ENCODE measurements at places on chromosomes 5 and 9.
A peak's percentile ranks its signal among the peaks of the same experiment; 100 is the strongest.

DNA sequence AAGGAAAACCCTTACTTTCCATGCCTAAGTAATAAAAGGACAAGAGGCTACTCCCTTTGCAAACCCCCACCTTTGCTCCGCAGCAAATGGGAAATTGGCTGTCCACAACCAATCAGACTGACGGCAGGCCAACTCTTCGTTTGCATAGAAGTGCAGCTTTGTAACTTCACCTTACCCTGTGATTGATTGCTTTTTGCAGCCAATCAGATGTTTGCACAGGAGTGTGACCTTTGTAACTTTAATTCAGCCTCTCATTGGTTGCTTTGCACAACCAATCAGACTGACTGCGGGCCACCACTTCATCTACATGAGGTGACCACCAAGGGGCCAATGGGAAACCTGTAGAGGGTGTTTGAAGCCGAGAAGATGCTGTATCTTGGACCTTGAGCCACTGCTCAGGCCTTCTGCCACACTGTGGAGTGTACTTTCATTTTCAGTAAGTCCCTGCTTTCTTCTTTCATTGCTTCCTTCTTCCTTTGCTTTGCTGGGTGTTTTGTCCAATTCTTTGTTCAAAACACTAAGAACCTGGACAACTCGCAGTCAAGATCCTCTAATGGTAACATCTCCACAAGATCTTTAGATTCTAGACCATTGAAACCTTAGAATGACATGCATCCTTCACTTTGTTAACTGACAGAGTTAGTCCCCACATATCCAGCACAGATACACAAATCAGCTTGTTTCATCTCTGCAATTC lies 51.3 kb upstream of the FREM1 start:
- no peak for DNase-seq

GRCh38 chr5:75993643-75994520 lies 89.3 kb upstream of the SV2C start:
- DNase-seq, result no peak

- peak; percentile 17 for DNase-seq
Measured at GRCh38 chr5:74595143-74595925, 45.2 kb downstream of the ENC1 start.

DNA sequence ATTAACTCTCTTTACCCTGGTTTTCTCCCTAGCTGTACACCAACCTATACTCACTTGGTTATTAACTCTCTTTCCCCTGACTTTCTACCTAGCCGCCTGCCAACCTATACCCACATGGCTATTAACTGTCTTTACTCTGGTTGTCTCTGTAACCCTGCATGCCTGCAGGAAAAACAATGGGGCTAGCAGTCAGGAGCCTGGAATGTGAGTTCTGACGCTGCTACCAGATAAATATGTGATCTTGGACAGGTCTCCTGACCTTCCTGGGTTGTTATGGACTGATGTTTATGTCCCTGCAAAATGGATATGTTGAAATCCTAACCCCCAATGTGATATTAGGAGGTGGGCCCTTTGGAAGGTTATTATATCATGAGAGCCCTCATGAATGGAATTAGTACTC lies 119.2 kb downstream of the SMARCA2 start:
- DNase-seq, result no peak

- DNase-seq, result no peak
Measured at GRCh38 chr5:179055841-179056240, 4.3 kb upstream of the ZNF354C start.

DNA sequence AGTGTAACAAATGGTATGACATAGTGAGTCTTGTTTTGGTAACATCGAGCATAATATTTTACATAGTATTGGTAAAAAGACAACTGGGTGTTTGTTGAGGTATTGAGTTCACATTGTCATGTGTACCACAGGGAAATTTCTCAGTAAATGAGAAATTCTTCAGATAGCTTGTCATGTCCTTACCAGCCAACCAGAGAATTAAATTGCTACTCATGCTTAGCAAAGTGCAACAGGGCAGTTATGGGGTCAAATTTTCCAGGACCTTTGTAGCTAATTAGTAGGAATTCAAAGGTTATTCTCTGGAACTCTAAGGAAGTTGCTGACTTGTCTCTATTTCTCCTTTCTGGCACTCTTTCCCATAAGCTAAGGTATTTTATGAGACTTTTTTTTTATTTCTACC lies 595.7 kb downstream of the EFNA5 start:
- no peak for DNase-seq

GRCh38 chr9:98804083-98804482 lies 3.4 kb upstream of the GALNT12 start:
- no peak for DNase-seq

DNA sequence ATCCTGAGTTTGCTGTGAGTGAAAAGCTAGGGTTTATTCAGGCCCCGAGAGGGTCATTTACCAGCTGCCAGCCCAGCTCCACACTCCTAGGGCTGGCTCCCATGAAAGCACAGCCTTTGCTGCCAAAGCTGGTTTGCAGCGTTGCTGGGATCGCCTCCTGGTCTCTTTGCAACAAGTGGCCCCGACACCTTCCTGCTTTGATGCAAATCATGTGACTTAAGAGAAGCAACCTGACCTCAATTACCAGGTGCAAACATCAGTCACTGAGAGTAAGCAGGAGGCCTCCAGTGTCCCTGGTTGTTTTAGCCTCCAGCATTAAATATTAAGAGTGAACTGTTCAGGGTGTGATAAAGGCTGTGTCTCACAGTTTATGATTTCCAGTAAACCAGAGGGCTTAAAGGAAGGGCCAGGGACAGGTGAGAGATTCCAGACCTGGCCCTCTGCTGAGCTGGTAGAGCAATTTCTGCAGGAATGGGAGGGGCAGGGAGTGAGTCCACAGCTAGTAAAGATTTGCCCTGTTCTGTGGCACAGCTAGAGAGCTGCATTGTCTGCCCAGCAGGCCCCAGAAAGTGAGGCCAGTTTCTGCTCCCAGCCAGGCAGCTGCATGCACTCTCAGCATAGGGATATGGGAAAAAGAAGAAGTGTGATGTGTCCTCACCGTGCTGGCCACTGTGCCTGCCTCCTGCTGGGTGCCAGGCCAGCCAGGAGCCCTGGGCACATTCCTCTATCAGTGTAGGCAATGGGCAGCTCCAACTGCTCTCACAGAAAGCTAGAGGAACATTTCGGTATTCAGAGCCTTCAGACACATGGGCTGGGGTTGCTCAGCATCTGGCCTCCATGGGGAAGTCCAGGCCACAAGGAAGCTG lies 58.0 kb downstream of the SLC22A5 start:
- DNase-seq, result no peak

DNA sequence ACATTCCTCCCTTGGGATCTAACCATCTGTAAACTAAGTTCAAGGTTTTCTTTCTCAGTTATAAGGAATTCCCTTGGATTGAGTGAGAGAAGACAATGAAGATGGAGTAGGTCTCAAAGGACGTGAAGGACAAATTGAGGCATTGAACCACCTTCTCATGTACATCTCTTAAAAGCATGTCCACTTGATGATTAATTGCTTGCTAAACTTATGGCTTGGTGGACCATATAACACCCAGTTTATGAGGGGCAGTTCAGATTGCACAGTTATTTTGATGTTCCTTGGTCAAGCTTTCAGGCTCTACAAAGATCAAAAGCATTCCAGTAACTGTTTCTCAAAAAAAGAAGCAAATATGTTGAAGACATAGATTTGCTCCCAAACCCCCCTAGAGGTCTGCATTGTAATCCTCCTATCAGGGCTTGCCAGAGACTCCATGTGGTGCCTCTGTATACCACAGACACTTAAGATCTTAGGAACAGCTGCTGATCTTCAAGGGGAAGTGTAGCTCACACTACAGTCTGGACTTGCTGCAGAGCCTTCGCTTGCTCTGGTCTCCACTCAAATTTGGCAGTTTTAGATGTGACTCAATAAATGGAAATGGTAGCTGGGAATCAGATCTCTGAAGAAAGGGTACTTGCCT lies 56.9 kb upstream of the ALDH1A1 start:
- no peak for DNase-seq

GRCh38 chr5:151144275-151144674 lies 13.3 kb downstream of the ANXA6 start:
- no peak for DNase-seq

- no peak for DNase-seq
Measured at GRCh38 chr9:119792242-119792641, 423.0 kb upstream of the BRINP1 start.

GRCh38 chr5:132263548-132264261 lies 6.2 kb downstream of the PDLIM4 start:
- peak; percentile 84 for DNase-seq

DNA sequence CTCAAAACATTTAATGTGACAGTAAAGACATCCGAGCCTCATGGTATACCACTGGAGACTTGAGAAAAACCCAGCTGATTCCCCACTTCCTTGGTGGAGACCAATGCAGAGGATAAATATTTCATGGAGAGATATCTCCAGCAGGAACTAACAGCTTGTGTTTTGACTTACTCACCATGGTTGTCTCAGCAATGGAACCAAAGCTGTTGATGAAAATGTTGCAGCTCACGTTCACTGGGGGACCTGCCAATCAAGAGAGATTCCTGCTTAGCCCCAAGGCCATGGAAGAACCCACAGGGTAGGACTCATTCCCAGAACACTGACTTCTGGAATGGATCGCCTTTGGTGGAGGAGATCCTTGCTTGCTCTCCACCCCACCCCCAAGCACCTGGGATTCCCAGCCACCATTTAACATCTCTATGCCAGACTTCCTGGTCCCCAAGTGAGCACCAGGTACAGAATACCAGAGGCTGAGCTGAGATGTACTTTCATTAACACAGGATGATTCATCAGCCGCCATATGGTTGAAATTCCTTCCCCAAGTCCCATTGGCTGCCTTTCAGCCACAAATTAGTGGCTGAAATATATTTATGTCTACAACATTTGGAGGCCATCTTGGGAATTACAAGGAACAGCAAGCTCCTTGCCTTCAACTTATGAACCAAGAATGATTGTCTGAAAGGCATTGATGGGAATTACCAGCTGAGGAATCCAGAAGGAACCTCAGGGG lies 37.9 kb downstream of the GLRA1 start:
- DNase-seq, result no peak

DNA sequence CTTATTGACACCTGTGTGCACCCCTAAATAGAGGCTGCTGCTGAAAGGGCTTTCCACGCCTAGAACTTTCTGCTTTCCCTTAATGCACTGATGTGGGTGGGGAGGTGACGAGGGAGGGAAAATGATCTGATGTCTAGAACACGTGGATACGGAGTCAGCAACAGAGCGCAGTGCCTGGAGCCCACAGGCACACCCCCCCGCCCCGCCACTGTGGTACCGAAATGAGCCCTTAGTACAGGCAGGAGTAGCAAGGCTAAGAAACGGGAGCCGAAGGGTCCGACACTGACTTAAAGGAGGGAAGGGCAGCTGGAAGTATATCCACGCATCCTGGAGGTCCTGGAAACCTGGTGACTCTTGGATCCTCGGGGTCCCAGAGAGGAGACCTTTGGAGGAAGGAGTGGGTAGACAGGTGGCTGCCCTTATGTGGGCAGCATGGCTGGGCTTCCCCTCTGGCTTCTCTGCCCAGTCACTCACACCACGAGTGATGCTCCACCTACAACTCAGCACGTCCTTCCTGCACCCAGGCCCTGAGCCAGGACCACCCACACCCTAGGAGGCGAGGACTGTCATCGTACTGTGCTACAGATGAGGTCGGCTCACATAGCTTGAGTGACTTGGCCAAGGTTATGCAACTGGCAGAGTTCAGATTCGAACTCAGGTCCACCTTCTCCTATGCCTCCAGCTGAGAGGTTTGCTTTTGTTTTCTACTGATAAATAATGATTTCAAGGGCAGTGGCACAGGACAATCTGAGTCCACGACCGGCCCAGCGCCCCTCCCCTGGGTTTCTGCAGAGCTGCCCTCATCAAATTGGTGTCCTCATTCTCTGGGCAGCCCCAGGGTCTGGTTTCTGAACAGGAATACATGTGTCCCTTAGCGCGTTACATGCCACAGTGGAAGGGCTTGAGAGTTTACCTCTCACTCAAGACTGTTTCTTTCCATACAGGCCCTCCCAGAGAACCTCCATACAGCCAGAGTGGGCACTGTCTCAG lies 4.7 kb upstream of the VAV2 start:
- DNase-seq, result no peak

- no peak for DNase-seq
Measured at GRCh38 chr5:23269981-23270380, 237.4 kb upstream of the PRDM9 start.

GRCh38 chr5:26807231-26808199 lies 230.9 kb downstream of the CDH9 start:
- no peak for DNase-seq

GRCh38 chr5:111454198-111454622 lies 58.1 kb downstream of the STARD4 start:
- no peak for DNase-seq

DNA sequence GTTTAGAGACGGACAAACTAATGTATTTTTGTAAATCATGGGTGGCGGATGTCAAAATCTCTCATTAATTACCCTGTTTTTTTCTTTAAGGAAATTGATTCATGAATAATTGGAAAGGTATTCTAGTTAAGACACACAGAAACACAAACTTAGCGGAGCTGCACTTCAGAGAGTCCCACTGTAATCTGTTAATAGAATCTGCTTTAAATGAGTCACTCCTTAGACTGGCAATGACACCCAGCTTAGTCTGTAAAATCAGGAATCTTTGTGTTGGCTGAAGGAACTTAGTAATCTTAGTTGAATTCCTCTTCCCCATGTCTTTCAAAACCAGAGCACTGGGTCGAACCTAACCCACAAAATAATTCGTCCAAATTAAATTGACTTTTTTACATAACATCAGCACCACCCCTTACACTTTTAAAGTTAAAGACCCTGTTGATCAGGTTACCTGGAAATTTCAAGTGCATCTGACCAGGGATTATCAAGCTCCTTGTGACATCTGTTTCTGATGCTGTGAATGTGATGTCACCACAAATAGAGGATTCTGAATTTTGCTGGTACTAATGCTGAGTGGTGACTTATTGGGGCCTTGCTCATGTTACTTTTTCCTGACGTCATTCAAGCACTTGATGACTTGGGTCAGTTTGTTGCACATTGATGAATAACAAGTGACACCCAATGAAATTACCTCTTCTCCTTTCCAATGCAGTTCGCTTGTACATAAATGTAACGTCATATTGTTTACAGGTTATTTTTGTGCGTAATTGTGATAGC lies 313.6 kb downstream of the KCTD16 start:
- peak; percentile 17 for DNase-seq

DNA sequence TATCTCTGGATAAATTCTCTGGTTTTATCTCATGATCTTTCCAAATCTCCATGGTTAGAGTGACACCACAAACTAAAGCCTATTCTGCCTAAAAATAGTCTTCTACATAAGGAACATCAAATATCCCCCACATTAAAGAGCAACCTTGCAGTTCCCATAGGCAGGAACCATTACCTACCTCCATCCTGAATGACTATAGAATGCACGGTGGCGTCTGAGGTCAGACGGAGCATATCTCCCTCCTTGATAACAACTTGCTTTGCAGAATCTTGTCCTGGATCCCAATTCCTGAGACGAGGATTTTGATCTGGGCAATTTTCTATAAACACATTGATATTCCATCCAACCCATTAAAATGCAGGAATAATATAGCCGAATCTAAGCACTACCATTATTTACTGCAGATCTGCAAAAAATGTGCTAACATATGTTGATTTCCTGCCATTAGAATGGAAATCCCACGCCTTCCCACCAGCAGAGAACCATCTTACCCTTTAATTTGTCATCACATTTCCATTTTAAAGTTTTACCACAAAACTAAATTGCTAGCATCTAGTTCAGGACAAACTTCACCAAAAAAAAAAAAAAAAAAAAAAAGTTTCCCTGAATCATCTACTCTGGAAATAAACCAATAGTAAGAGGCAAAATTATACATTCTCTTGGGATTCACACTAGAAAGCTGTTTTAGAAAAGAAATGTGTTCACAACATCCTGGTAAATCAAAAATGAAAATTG lies 22.1 kb downstream of the CEMIP2 start:
- no peak for DNase-seq

Measured in GM03348 (cell line).